ENCODE measurements at places on chromosomes 5 and 9.

GRCh38 chr9:110615498-110615897, 36.0 kb upstream of the SVEP1 start:
- no peak overlapping the region for H3K4me3 ChIP-seq
- no peaks in the 10 kb centered on the region for H3K4me1 ChIP-seq
- H3K36me3 ChIP-seq: no peaks in the 10 kb centered on the region

GRCh38 chr9:95429096-95429495, 87.7 kb downstream of the PTCH1 start:
- no peak for DNase-seq
- H3K27ac ChIP-seq: no peak overlapping the region
- H3K27me3 ChIP-seq: no peaks in the 10 kb centered on the region
- H3K36me3 ChIP-seq: no peaks in the 10 kb centered on the region

DNA sequence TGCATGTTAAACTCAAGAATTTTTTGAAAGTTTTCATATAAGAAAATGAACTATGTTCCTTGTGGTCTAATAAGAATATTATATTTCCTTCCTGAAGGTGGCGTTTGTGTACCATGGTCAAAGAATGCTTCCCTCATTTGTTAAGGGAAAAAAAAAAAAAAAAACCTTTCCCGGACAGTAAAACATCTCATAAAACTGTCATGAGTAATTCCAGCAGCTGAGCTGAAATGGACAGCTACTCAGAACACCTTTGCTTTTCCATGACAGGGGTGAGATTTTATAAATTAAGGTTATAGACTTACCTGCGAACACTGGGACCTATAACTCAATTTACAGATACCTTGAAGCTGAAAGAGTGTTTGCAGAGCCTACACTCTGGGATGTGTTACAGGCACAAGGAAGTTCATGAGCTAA, 113.2 kb upstream of the RANBP3L start:
- H3K27me3 ChIP-seq: no peaks in the 10 kb centered on the region
- H3K36me3 ChIP-seq: no peaks in the 10 kb centered on the region
- no peak overlapping the region for H3K4me3 ChIP-seq
- H3K27ac ChIP-seq: no peak overlapping the region

GRCh38 chr9:70229026-70229425, 29.8 kb upstream of the SMC5 start:
- no peaks in the 10 kb centered on the region for H3K36me3 ChIP-seq
- H3K27ac ChIP-seq: no peak overlapping the region
- peak; percentile 59 for DNase-seq

- H3K27me3 ChIP-seq: no peaks in the 10 kb centered on the region
- H3K4me3 ChIP-seq: no peak overlapping the region
- H3K4me1 ChIP-seq: no peaks in the 10 kb centered on the region
- H3K36me3 ChIP-seq: no peaks in the 10 kb centered on the region
Measured at GRCh38 chr9:97710356-97711222, 13.4 kb upstream of the XPA start.

DNA sequence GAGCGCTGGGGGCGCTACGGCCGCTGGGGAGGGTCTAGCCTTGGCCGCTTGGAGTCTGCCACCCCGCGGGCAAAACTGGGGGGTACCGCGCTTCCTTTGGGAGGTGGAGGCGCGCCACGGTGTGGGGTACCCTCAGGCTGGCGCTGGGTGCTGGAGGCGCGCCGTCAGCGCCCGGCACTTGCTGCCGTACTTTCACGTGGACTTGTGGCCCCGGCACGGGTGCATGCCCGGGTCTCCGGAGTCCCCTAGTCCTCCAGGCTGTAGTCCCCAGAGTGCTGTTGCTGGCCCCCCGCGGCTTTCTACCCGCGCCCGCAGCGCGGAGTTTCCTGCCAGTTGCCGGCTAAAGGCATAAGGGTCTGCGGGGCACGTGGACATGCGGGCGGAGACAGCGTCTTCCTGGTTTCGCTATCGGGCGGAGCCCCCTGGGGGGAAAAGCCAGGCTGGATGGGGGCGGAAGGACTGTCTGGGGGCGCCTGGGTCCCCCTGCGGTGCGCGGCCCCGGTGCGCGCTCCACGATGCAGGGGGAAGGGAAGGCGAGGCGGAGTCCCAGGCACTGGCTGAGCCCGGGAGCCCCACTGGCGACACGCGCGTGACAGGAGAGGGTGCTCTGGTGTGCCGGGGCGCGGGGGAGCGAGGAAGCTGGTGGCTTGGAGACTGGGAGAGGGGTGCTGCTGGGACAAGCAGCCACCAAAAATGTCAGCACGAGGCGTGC, 666 bp downstream of the PPARGC1B start:
- H3K27me3 ChIP-seq: no peaks in the 10 kb centered on the region
- no peaks in the 10 kb centered on the region for H3K36me3 ChIP-seq
- H3K4me1 ChIP-seq: peaks cover 18% of the 10 kb centered on the region
- H3K27ac ChIP-seq: peak overlapping the region; percentile 95

DNA sequence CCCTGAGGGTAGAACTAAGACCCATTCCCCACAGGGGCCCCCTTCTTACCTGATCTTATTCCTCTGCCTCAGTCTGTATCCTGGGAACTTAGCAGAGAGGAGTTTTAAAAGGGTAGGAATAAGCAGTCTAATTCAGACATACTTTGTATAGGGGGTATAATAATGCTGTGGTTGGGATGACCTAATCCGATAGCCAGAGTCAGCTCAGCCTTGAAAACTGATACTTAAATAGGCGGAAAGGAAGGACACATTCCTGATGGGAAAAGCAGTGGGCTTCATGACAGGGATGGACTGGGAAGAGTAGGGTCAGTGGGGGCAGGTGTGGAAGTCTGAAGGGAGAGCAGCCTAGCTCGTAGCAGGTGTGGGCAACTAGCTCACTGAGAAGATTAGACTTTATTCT, 52.2 kb upstream of the TESK1 start:
- peaks cover 13% of the 10 kb centered on the region for H3K4me1 ChIP-seq
- DNase-seq: no peak
- H3K36me3 ChIP-seq: peaks cover 30% of the 10 kb centered on the region
- H3K4me3 ChIP-seq: no peak overlapping the region

GRCh38 chr9:102483651-102484050, 511.5 kb upstream of the CYLC2 start:
- H3K4me1 ChIP-seq: no peaks in the 10 kb centered on the region
- H3K27ac ChIP-seq: no peak overlapping the region
- no peak for DNase-seq
- H3K4me3 ChIP-seq: no peak overlapping the region

GRCh38 chr5:138964647-138965201, 89.6 kb upstream of the LRRTM2 start:
- H3K4me1 ChIP-seq: peaks cover 26% of the 10 kb centered on the region
- no peaks in the 10 kb centered on the region for H3K27me3 ChIP-seq
- peak; percentile 78 for DNase-seq
- no peaks in the 10 kb centered on the region for H3K36me3 ChIP-seq

- DNase-seq: no peak
- H3K4me3 ChIP-seq: no peak overlapping the region
- H3K36me3 ChIP-seq: no peaks in the 10 kb centered on the region
Measured at GRCh38 chr9:71655141-71655540, 113.2 kb downstream of the CEMIP2 start.

GRCh38 chr5:67031692-67032091, 164.9 kb downstream of the CD180 start:
- no peak overlapping the region for H3K27ac ChIP-seq
- no peak overlapping the region for H3K4me3 ChIP-seq
- no peak for DNase-seq
- no peaks in the 10 kb centered on the region for H3K27me3 ChIP-seq
- H3K36me3 ChIP-seq: no peaks in the 10 kb centered on the region

DNA sequence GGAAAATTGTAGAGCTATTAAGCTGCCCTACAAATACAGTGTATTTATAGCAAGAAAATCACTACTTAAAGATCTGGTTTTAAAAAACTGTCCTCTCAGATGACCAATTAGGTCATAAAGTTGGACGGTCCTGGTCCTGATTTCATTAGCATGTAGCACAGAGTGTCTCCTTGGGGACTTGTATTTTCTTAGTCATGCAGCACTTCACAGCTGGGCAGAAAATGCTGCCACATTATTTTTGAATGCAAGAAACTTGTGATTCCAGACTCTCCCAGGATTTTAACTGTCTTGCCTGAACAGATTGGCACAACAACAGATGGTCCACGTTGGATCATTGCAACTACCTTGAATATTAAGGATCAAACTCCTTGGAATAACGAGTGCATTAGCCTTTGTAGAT, 348.1 kb upstream of the SGCD start:
- no peak overlapping the region for H3K4me3 ChIP-seq
- no peaks in the 10 kb centered on the region for H3K36me3 ChIP-seq
- H3K27ac ChIP-seq: no peak overlapping the region
- H3K4me1 ChIP-seq: no peaks in the 10 kb centered on the region
- DNase-seq: no peak

DNA sequence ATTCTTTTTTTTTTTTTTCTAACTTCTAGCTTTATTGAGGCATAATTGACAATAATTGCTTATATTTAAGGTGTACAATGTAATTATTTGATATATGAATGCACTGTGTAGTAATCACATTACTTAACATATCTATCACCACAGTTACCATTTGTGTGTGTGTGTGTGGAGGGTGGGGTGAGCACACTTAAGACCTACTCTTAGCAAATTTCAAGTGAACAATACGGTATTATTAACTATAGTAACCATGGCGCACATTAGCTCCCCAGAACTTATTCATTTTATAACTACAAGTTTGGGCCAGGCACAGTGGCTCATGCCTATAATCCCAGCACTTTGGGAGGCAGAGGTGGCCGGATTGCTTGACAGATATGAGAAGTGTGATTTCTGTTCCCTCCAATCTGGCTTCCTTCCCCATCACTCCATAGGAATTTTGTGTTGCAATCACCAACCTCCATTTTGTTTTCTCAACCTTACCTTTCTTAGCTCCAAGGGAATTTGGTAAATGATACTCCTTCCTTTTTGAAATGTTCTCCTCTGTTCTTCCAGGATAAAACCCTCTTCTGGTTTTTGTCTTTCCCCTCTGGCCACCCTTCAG, 14.9 kb downstream of the TXN start:
- H3K27ac ChIP-seq: no peak overlapping the region
- H3K4me1 ChIP-seq: no peaks in the 10 kb centered on the region
- no peak for DNase-seq
- H3K4me3 ChIP-seq: no peak overlapping the region
- no peaks in the 10 kb centered on the region for H3K27me3 ChIP-seq
